Trophoblast cell (in vitro differentiated cells and primary cell): ENCODE measurements at places on chromosomes 6 and 20.

DNA sequence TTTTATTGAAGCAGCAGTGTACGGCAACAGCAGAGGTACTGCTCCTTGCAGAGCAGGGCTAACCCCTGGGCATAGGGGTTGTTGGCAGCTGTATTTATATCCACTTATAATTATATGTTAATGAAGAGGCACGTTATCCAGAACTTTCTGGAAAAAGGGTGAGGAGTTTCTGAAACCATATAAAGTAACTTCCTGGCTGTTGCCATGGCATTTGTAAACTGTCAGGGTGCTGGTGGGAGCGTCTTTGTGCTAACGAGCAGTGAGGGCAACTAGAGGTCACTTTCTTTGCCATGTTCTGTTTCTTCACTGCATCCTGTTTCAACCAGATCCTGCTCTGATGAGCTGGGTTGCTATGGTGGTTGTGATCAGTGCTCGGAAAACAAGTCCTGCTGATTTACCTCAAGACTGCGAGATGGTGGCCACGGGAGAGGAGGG, 11.1 kb upstream of the ARFGEF2 start:
- no peak for DNase-seq

DNA sequence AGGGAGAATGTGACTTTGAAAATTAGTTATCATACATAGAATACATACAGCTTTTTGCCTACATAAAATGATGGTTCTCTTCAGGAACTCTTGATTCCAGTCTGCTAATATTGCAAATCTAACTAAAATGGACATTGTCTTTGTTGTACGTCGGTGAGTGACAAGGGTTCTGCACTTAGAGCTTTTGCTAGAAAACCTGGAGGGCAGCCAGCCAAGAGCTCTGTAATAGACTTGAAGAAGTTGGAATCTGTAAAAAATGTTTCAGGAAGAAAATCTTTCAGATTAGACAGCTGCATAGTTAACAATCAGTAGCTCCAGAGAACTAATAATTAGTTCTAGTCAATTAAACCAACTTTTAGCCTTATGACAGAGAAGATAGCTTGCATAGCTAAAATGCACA, 138.3 kb downstream of the FLRT3 start:
- no peak for DNase-seq

- DNase-seq: no peak
Observed at GRCh38 chr20:32920066-32920465, 61.3 kb downstream of the EFCAB8 start.

GRCh38 chr6:147782302-147782701, 273.8 kb downstream of the SAMD5 start:
- DNase-seq: no peak

- no peak for DNase-seq
Observed at GRCh38 chr20:1800777-1801176, 94.4 kb upstream of the SIRPA start.

DNA sequence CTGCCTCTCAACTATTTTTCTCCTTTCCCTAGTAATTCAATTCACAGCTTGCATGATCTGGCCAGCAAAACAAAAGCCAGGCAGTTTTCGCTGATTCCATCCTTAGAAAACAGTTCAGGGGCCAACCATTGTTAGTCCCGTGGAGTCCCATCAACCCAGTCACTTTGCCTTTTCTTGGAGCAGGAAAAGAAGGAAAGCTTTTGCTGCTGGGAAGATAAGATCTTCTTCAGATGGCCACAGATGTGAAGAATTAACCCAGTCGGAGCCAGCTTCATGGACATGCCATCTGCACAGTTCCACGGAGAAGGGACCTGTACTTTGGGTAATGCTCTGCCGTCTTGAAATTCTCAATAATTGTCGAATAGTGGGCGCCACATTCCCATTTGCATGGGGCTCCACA, 76.9 kb upstream of the TSHZ2 start:
- DNase-seq: no peak

- DNase-seq: no peak
Observed at GRCh38 chr20:44021900-44022299, 107.2 kb downstream of the TOX2 start.

GRCh38 chr6:161266513-161267230, 7.2 kb downstream of the AGPAT4 start:
- DNase-seq: no peak

DNA sequence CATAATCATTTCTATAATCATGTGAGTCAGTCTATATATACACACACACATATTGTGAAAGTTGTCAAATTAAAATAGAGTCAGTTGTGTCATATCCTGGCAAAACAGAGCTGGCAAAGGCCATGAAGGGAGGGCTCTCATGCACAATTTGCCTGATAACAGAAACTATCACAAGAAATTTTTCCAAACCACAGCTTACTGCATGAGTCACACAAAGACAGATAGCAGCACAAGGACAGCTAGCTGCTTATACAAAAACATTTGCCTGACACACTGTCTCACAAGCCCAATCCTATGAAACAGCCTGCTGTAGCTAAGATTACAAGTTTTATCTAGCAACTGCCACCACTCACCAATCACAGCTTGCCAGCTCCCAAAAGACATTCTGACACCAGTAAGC, 848.5 kb upstream of the MAN1A1 start:
- DNase-seq: no peak
